ENCODE measurements at places on chromosomes 13 and 19.

GRCh38 chr13:67369895-67370660 is 139.9 kb upstream of the PCDH9 start:
- no peak for DNase-seq

GRCh38 chr13:20825477-20825875 is 51.7 kb upstream of the EEF1AKMT1 start:
- DNase-seq, result no peak

GRCh38 chr19:46220038-46220615 is 9.4 kb upstream of the IGFL1 start:
- DNase-seq, result no peak

- DNase-seq, result no peak
Observed at GRCh38 chr13:50631041-50631440, 212.5 kb downstream of the DLEU7 start.

- DNase-seq, result no peak
Observed at GRCh38 chr19:45354241-45354842, 13.8 kb downstream of the KLC3 start.

DNA sequence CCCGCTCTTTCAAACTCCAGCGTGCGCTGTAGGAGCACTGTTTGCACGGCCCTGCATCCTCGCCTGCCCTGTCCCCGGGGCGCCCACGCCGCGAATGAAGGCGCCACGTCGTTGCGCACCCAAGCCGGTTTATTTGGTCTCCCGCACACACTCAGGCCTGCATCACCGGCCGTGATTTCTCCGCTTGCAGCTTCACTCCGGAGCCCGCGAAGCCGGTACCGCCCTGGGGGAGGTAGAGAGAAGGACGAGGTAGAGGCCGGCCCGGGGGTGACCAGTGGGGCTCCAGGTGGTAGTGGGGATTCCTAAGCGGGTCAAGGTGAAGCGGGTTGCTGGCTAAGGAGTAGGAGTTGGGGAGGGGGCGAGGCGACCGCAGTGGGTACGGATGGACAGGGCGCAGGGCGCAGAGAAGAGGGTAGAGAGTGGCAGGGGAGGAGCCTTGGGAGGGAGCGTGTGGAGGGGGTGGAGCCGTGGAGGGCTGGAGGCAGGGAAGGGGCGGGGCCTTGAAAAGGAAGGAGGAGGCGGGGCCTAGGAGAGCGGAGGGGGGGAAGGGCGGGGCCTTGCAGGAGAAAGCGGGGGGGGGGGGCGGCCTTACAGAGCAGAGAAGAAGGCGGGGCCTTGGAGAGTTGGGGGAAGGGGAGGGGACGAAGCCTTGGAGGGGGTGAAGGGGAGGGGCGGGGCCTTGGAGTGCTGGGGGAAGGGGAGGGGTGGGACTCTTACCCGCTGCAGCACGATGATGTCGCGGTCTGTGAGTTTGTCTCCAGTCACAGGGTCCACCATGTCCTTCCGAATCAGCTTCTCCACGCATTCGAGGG is 24.6 kb downstream of the NOSIP start:
- DNase-seq, result peak; percentile 77

DNA sequence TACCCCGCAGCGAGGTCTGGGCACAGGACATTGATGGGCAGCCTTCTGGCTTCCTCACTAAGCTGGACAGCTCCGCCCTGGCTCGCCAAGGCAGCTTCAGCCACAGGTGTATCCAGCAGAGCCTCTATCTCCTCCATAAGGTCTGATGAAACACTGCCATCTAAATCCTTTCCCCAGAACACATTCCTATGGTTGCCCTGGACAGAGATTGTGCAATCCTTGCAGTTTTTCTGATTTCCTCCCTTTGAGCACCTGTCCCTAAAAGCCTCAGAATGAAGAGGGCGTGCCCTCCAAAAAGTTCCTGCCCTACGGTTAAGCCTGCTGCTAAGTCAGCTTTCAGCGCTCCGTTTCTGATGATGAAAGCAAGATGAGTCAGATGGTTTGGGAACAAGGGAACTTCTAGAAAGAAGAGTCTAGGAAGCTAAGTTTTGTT is 21.0 kb downstream of the CLEC4M start:
- no peak for DNase-seq

- no peak for DNase-seq
Observed at GRCh38 chr13:60288569-60288968, 108.5 kb upstream of the TDRD3 start.

DNA sequence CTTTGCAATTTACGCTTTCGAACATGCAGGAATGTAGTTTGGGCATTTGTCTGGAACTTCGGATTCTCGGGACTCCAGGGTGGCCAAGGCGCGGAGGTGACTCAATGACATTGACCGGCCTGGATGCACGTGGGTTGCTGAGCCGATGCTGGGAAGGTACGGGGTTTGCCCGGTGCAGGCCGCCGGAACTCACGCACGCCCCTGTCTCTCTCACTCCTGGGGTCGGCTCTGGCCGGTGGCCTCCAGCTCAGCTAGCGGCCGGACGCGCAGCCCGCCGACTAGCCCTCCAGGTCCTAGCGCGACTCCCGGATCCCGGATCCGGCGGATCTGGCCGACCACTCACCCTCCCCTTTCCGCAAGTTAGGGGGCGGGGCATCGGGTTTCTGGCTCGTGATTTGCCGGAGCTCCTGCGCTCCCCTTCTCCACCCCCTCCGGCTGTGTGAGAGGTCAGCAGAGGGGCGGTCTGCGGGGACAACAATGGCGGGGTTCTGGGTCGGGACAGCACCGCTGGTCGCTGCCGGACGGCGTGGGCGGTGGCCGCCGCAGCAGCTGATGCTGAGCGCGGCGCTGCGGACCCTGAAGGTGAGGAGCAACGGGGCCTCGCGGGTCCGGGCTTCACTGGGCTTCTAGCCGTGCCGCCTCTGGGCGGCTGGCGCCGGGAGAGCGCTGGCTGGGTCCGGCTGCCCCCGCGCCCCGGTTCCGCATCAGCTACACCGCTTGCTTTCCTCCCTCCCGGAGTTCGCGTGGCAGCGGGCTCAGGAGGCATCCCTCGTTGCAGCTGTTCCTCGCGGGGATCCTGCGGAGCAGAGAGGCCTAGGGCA is at the start of gene PCCA:
PCCA (plus strand) TSS at position 450 of the 821 bp plus-strand sequence; CDS start at position 478, 28 bp downstream.
- peak; percentile 92 for DNase-seq

DNA sequence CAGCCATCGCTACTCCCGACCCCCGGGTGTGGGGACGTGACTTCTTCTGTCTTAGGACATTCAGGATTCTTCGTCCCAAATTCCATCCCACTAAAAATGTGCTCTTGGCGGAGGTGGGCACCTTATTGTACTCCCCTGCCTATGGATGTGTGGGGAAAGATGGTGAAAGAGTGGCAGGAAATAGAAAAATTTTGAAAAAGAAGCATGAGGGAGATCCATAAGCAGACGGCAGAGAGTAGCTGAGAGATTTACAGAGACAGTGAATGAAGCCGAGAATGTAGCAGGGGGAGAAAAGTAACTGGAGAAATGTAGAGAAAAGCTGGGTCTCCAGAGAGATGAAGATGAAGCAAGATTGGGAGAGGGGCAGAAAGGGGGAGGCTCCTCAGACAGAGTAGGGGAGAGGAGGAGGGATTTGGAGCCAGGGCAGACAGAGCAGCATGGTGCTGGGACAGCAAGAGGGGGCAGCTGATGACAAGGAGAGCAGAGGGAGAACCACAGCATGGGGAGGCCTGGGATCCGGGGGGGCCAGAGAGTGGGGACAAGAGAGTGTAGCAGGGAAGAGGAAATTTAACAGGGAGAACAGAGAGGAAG is 843 bp downstream of the ZNF610 start:
- DNase-seq, result no peak

DNA sequence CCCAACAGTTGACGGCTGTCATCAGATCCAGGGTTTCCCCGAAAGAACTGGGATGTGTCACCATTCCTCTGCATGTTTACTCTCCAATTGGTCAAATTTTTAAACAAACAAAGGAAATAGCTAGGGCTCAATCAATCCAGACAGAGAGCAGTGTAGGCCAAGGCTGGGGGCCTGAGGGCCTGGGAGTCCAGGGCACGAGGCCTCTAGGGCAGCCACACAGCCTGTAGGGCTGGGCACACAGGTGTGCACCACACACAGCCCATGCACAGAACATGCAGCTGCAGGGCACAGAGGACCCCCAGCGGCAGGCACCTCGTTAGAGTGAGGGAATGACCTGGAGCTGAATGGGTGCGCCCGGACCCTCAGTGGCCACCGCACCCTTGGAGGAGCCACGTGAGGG is 9.5 kb downstream of the MIER2 start:
- DNase-seq, result no peak

DNA sequence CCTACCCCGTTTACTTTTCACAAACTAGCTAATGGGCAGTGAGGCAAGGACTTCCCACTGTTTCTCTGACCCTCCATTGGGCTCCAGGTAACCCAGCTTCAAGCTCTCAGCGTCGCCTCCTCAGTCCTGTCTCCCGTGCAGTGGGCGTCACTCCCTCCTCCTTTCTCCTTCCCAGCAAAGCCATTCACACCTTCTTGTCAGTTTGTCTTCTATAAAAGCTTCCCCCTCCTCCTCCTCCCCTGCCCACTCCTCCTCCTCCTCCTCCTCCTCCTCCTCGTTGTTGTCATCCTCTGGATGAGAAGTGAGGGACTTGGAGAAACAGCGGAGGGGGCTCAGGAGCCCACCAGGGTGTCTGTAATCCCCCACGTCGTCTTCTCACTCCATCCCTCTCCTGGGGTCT is 1.7 kb upstream of the GALP start:
- no peak for DNase-seq

GRCh38 chr13:44401577-44401976 is 28.0 kb downstream of the SERP2 start:
- DNase-seq, result no peak

- DNase-seq, result no peak
Observed at GRCh38 chr13:113843864-113844556, 19.9 kb downstream of the GAS6 start.

DNA sequence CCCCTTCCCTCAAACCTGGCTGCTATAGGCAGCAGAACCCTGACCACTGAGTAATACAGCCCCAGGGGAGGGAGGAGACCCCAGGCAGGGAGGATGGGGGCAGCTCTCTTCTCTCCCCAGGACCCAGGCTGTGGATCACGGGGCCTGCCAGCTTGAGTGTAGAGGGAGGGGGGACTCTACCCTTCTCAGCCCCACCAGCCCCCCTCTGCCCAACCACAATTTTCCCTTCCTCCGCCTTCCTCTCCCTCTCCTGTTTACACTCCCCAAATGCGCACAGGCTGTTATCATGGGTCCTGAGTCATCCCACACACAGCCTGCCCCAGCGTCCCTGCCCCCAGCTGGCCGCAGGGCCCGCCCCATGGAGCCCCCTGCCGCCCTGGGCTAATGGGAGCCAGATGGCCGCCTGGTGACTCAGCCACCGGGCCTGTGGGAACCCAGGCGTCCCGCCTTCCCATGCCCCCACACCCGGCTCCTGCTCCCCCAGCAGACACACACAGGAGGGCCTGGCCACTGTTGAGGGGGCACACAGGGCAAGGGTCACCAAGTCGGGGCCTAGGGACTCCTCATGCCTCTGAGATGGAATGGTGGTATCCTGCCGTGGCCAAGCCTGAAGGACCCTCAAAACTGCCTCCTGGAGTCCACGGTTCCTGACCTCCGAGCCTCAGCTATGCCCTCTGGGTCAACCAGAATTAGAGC is 13.6 kb downstream of the CCDC97 start:
- DNase-seq, result no peak

DNA sequence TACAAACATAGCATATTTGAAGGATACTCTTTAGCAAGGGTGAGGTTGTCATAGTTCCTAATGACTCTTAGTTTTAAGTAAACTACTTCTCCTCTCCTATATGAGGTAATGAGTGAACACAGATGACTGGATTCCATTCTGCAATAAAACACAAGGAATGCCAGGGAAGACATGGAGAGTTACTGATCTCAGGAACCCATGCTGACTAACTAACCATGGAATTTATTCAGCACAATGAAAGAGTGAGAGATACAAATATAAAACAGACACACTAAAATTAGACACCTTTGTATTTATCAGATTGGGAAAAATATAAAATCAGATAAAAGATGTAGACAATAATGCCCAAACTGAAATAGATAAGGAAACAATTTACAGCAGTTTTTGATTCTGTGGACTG is 1525.9 kb upstream of the SLC10A2 start:
- no peak for DNase-seq

DNA sequence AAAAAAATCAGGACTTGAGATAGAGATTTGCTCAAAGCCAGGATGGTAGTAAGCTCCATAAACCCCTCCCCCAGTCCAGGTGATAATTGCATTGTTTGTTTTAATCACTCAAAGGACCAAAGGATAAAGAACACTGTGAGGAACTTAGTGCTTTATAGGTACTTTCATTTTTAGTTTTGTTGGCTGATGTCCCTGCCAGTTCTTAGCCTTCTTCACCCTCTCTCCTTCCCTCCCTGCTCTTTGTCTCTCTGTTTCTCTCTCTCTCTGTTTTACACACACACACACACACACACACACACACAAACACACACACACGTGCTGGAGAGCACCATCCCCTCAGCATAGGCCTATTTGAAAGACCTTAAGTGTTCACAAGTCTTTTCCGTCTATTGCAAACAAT is 5.2 kb downstream of the FRY start:
- DNase-seq, result no peak

GRCh38 chr13:36332986-36333385 is 13.2 kb downstream of the SPART start:
- no peak for DNase-seq

GRCh38 chr19:29417048-29417447 is 108.7 kb upstream of the VSTM2B start:
- DNase-seq, result no peak

- no peak for DNase-seq
Observed at GRCh38 chr13:60028021-60028420, 135.7 kb downstream of the DIAPH3 start.

DNA sequence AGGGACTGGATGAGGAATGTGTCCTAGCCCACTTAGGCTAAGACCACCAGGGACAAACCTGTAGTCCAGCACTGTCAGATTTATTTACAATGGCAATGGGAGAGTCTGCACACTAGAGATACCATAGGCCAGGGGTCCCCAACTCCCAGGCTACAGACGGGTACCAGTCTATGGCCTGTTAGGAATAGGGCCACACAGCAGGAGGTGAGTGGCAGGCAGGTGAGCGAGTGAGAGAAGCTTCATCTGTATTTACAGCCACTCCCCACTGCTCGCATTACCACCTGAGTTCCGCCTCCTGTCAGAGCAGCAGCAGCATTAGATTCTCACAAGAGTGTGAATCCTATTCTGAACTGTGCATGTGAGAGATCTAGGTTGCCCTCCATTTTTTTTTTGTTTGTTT is 2.4 kb downstream of the THAP8 start:
- DNase-seq, result no peak

DNA sequence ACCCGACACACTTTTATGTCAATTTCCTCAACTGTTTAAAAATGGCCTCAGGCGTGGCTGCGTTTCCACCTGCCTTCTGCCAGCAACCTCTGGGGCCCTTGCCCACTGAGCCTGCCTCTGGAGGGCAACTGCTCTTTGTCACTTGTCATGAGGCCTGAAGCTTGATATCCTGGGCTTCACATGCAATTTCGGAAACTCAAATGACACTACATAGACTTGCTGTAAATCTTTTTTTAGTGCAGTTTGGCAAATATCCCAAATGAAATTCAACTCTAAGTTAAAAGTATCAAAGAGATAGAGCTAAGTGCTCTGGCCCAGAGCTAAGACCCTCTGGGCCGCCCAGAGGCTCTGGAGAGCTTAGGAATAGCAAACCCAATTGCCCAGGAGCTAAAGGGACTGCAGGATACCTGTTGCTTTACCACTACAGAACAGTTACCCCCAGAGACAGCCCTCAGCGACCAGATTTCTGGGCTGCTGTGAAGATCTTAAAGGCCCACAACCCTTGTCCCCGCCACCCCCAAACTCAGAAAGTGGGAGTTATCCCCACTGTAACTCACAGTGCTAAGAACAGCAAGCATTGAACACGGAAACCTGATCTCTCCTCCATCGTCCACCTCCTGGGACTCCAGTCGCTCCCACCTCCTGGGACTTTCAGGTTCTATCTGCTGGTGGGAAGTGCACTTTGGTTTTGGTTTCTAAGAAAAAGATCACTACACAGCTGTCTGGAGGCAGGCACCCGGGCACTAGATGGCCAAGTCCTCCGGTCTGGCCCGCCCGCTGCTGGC is 19.4 kb downstream of the GJA3 start:
- no peak for DNase-seq

All from activated CD8-positive, alpha-beta memory T cell treated with anti-CD3 and anti-CD28 coated beads for 24 hours (primary cell).